ENCODE measurements at places on chromosomes 3 and 15. TPM values are rescaled to one million over a fixed set of nuclear protein-coding genes. Genes with fewer than 3 reads are reported as not detected.
A peak's percentile ranks its signal among the peaks of the same experiment; 100 is the strongest.

DNA sequence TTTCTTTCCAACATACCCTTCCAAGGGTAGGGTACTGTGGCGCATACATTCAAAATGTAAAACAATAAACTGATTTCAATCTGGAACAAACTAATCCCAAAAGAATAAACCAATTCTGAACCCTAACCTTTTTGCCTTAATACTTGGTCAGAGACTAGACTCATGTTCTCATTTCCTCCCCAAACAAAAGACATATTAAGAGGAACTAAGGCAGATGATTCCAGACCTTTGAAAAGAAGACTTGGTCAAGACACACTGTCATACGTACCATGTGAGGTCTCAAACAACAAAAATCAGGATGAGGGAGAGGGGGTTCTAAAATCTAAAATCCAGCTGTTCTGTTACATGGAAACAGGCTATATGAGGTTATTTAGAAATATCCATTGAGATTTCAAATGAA lies 102.1 kb downstream of the RFTN1 start:
- no peaks in the 10 kb centered on the region for H3K27me3 ChIP-seq
- no peak for DNase-seq
- H3K4me3 ChIP-seq = no peak overlapping the region
- H3K27ac ChIP-seq = no peak overlapping the region
- H3K36me3 ChIP-seq = no peaks in the 10 kb centered on the region

The PLA1A gene
- total RNA-seq = not detected

DNA sequence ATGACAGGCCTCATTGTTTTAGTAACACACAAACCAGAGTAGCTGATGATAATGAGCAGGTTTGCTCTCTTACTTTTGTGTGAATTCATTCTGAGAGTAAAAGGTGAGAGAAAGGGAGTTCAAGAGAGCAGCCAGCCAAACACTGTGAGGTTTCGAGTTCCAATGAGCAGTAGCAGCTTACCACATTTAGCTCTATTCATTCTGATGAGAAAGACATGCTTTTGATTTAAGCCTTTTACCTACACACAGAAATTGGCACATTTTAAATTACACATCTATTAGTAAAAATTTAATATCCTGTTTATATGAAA lies 28.0 kb downstream of the GLDN start:
- DNase-seq = no peak
- no peak overlapping the region for H3K4me3 ChIP-seq

The MCF2L2 gene
- total RNA-seq = 0.26 TPM

The NAA80 gene
- 11.2 TPM for total RNA-seq

DNA sequence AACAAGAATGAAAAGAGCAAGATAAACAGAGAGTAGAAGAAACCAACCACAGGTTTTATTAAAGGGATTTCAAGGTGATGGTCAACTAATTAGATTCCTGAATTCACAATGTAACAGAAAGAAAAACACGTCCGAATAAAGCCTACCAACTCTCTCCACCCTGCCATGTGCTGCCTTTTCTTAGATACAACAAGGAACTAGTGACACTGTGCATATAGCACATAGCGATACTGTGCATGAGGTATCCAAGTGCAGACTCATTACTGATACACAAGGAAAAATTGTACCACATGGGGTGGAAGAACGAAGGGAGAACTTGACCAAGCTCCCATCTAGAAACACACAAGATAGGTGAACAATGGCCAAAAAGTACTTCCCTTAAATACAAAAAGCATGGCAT lies 154.6 kb downstream of the MAGI1 start:
- peak overlapping the region; percentile 27 for H3K27ac ChIP-seq
- no peak for DNase-seq
- H3K4me1 ChIP-seq = peaks cover 10% of the 10 kb centered on the region
- no peak overlapping the region for H3K4me3 ChIP-seq
- H3K27me3 ChIP-seq = no peaks in the 10 kb centered on the region
